ENCODE measurements at places on chromosomes 2 and 18. TPM values are rescaled to one million over a fixed set of nuclear protein-coding genes. Genes with fewer than 3 reads are reported as not detected.

INHBB gene
- 0.28 TPM for total RNA-seq

DNA sequence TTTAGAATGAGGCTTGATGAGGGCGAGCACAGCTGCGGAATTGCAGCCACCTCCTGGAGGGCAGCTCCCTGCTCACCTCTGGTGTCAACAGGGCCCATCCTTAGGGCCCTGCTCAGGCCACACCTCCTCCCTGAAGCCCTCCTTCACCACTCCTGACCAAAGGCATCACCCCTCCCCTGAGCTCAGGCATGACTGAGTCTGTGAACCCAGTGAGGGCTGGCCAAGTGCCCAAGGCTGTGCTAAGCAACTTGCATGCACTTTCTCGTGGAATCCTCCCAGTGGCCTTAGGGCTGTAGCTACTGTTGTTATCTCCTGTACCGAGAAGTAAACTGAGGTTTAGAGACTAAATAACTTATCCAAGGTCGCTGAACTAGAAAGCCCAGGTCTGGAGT lies 101.7 kb downstream of the KLHL29 start:
- DNase-seq = peak; percentile 70

DNA sequence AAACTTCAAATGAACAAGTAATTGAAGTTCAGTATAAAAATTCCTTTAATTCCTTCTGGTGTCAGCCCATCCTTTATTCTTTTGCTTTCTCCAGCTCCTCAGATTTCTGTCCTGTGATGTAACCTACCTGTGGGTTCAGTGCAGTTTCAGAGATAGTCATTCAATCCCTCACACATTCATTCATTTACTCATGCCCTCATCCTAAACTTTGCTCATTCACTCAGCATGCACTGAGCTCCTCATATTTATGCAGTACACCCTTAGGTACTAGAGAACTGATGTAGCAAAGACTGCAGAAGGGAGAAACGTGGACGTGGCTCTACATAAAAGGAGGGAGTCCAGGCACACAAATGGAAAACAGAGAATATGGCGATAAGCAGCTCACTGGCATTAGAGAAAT lies 45.3 kb upstream of the STAT1 start:
- DNase-seq = no peak

IL36RN gene
- not detected for total RNA-seq

GRCh38 chr18:32112826-32113225 lies 21.2 kb downstream of the RNF138 start:
- DNase-seq = no peak

DNA sequence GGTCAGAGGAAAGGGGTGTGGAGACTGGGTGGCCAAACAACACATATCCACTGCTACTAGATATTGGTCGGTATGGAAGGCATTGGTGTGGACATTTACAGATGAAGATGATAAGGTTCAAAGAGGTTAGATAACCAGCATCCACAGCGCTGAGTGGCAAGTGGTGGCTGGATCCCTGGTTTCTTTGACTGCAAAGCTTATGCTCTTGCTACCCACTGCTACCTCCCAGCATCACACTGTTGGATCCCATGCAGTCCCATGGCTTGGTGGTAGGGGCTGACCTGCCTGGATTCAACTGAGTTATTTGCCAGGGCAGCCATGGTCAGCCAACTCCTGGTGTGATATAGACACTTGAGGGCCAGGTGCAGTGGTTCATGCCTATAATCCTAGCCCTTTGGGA lies 53.6 kb downstream of the DDX1 start:
- no peak for DNase-seq

CDH7 gene
- not detected for total RNA-seq

FOXD4L1 gene
- total RNA-seq = not detected

DNA sequence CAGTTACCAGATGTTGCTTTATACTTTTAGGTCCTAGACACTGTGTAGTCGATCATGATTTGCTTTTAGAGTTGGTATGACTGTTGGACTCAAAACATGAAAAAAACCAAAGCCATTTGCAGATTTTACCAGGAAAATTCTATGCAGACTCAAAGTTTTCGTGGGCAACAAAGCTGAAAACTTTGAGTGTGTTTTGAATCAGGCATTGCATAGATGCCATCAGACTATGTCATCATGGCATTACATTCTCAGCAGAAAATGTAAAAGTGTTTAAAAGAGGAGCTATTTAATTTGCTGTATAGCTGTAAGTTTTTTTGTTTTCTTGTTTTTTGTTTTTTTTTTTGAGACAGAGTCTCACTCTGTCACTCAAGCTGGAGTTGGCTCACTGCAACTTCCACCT lies 43.5 kb upstream of the ELAC1 start:
- DNase-seq = peak; percentile 51

GAD1 gene
- total RNA-seq = not detected

DNA sequence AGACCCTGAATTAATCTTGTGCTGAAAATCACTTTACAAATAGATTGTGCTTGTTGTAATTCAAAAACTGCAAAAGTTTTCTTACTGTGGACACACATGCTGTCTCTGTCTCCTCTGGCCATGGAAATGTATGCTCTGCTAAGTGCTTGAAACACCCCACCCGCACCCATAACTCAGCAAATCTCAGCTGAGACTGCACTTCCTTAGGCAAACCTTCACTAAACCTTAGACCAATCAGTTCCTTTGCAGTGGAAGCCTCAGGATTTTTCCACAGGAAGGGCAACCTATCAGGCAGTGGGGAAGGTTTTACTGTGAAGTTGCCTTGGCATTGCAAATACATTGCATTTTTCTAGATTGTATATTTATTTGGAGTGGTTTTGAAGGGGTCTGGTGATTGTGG lies 62.2 kb upstream of the PLA2R1 start:
- no peak for DNase-seq

- no peak for DNase-seq
These were observed at the start of gene CYP1B1 for GRCh38 chr2:38075507-38076151. TSS of gene CYP1B1 (minus strand) at chr2:38076151. CDS start at chr2:38075388, 763 bp downstream.

DNA sequence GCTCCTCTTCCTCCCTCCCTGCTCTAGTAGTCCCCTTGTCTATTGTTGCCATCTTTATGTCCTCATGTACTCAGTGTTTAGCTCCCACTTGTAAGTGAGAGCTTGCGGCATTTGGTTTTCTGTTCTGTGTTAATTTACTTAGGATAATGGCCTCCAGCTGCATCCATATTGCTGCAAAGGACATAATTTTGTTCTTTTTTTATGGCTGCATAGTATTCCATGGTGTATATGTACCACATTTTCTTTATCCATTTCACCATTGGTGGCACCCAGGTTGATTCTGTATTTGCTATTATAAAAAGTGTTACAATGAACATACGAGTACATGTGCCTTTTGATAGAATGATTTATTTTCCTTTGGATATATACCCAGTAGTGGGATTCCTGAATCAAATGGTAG lies 12.5 kb downstream of the PIKFYVE start:
- DNase-seq = no peak

DNA sequence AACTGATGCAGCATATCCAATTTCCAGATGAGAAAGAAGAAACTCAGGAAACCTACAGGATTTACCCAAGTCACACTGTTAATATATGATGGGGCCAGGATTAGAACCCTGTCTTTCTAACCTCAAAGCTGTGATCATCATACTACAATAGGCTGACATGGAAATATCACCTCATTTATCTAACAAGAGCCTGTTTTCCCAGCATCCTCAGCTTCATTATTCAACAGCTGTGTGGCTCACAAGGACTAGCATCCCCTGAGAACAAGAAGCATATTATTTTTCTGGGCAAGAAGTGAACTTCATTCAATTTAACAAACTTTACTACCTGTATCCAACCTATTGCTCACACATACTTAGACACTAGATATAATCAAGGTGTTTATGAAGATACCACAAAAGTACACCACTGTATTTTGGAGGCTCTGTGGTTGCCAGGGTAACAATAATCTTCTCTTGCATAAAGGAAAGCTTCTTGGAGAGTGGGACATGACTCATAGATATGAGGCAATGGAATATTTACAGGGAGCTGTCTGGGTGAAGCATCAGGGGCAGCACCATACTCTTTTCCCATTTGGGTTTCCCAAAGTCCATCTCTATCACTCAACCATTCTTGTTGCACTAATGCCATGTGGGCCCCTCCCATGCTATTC lies 218.2 kb downstream of the RAD51AP2 start:
- peak; percentile 80 for DNase-seq

SLC5A7 gene
- not detected for total RNA-seq

DNA sequence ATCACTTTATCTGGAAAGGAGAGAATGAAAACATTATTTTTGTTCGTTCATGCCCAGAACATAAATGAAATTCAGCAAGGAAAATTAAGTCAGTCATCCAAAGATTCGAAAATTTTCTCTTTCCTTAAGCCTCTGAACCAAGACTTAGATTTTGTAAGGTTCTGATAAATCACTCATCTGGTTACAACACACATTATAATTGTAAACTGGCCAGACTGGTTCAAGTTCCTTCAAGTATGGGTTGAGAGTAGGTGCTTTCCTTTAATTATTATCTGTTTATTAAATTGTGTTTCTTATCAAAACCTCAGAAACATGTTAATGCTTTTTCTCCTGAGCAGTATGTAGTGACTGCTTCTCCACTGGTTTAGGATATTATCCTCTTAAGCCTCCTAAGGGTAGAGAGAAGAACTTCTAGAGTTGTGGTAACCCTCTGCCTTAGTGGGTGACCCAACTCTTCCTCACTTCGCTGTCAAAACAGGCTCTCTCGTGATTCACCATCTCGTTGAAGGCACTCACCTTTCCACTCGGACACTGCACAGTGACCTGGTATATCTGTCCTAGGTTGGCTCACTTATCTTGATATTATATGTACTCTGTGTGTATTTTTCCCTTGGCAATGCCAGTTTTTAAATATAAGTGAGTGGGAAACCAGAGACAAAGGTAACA lies 325.9 kb downstream of the PAX3 start:
- DNase-seq = no peak

GRCh38 chr2:156349605-156350004 lies 17.1 kb upstream of the NR4A2 start:
- no peak for DNase-seq

DNA sequence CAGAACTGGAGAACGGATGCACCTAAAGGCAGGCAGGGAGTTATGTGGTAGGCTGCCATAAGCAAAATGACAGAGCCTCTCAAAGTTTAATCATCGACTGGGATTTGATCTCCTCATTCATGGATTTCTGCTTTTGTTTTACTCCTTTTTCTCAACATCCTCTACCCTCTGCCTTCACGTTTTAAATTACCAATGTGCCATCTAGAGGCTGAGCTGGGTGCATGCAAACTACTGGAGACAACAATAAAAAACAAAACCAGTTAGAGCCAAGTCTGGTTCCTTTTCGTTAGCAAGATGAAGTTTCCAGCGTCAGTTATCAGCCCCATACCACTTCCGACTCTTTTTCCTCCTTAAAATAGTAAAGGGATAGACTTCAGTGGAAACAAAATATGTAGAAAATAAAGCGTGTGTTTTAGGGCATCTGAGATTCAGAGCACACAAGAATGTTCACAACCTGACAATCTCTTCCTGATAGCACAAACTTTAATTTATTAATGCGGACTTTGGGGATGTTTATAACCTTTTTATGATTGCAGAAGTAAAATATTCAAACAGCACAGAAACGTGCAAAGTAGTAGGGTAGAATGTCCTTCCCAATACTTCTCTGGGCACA lies 117.0 kb downstream of the LAMA1 start:
- DNase-seq = peak; percentile 19

GRCh38 chr18:63488160-63488559 lies 11.4 kb downstream of the SERPINB5 start:
- no peak for DNase-seq

- no peak for DNase-seq
These were observed 44.1 kb downstream of the COX7A2L start for GRCh38 chr2:42316910-42317309.

- DNase-seq = peak; percentile 65
These were observed 136.8 kb downstream of the TTC32 start for GRCh38 chr2:19764998-19765397.

LIPG gene
- under 0.01 TPM for total RNA-seq
